ENCODE measurements at places on chromosomes 16 and 17.
A peak's percentile ranks its signal among the peaks of the same experiment; 100 is the strongest.

- peak; percentile 95 for DNase-seq
Observed at GRCh38 chr17:76554131-76554530, 14.3 kb downstream of the PRCD start.

GRCh38 chr17:8707332-8708024 is 37.2 kb downstream of the CCDC42 start:
- DNase-seq: no peak

GRCh38 chr16:162271-162991 is 3.3 kb upstream of the HBM start:
- DNase-seq: no peak

DNA sequence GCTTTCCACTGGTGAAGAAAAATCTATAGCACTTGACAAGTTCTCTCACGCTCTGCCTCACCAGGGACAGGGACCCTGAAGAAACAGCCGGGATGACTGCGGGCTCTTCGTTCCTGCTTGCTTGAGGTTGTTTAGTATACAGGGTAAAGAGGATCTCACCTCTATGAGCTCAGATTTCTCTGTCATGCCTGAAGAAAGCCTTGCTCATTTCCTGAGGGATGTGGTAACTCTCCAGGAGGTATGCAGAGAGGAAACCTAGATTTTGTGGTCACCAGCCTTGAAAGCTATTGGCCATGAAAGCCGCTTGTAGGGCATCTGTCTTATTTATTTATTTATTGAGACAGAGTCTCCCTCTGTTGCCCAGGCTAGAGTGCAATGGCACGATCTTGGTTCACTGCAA is 23.2 kb downstream of the USP43 start:
- DNase-seq: peak; percentile 95
